Esophagus muscularis mucosa (tissue), 4 donors: ENCODE measurements at places on chromosomes 1 and 21.

DNA sequence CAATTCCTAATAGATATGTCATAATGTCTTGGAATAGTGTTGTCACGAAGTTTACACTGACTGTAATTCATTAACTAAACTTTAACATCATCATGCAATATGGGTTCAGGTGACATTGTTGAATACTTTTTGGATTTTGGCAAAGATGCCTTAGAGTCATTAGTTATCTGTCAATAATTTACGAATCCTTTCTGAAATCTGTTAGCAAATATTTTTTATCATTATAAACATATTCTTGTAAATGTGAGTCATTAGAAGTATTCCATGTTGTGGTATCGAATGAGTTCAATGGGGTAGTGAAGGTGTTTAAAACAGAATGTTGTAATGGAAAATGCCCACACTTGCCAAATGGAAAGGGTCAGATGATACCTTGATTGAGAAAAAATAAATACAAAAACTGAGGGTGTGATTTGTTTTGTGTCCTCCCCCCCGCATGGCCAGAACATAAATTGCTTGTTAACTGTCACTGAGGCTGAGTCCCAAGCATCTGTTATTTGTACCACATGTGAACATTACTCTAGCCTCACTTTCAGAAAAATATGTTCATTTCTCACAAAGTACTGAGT, 5.2 kb upstream of the NR5A2 start:
- H3K27ac ChIP-seq, result no peak overlapping the region
- H3K4me1 ChIP-seq, result no peaks in the 10 kb centered on the region
- H3K36me3 ChIP-seq, result no peaks in the 10 kb centered on the region
- no peak overlapping the region for H3K4me3 ChIP-seq
- peaks cover 46% of the 10 kb centered on the region for H3K27me3 ChIP-seq
- peak; percentile 14 for DNase-seq

DNA sequence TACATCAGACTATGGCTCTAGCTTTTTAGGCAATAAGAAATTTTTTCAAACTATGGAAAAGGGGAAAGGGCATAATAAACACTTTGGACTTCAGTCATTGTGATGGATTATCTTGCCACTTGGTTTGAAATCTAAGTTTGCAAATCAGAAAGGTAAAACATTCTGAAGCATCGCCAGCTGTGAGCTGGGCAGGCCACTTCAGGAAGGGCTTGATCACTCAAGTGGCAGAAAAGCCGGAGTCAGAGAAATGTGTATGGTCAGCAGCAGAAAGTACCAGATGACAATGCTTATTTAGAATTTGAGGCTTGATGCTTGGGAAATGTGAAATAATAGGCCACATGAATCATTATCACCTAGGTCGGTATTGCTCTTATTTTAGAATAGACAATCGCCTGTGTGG, 79.7 kb downstream of the ZNF648 start:
- no peak overlapping the region for H3K27ac ChIP-seq
- no peaks in the 10 kb centered on the region for H3K27me3 ChIP-seq
- DNase-seq, result no peak
- H3K4me3 ChIP-seq, result no peak overlapping the region
- no peaks in the 10 kb centered on the region for H3K36me3 ChIP-seq
- no peaks in the 10 kb centered on the region for H3K4me1 ChIP-seq

GRCh38 chr1:16612332-16613172, 812 bp downstream of the NBPF1 start:
- peak overlapping the region; percentile 62 for H3K4me3 ChIP-seq
- H3K27me3 ChIP-seq, result no peaks in the 10 kb centered on the region
- H3K36me3 ChIP-seq, result peaks cover 10% of the 10 kb centered on the region
- peak; percentile 99 for DNase-seq

DNA sequence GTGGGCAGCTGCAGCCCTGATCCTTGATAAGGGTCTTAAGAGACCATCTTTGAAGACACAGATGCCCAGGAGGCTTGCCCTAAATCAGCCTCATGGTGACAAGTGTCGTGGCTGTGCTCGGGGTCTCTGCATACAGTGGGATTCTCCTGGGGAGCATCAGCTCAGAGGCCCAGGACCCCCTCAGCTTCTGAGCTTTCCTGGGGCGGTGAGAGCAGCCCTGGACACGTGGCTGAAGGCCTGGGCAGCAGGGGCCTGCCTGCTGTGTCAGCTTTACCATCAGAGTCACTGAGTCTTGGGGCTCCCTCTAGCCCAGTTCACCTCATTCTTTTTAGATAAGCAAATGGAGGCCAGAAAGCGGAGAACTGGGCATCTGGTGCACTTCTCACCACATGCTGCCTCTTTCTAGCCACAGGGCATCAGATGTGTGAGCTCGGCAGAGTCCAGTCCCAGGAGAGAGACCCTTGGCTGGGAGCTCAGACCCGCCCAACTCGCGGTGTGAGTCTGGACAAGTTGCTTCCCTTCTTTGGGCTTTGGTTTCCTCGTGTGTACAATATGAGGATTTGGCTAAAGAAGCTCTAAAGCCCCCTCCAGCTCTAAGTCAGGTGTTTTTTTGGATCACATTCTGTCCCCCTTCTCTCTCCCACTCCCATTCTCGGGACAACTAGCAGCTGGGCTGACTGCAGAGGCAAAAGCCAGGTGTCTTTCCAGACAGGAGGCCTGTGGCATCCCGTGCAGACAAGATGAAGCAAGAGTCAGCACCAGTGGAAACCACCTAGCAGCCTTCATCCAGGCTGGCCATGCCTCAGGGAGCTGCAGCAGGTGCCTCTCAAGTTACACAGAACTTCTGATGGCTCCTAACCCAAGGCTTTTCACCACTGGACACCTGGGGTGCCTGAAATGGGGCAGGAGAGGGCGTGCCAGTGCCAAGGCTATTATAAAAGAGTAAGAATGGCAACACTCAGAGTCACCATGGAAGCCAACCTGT, 119.1 kb downstream of the KCNN3 start:
- DNase-seq, result no peak
- no peak overlapping the region for H3K4me3 ChIP-seq
- H3K27me3 ChIP-seq, result no peaks in the 10 kb centered on the region
- no peaks in the 10 kb centered on the region for H3K36me3 ChIP-seq

DNA sequence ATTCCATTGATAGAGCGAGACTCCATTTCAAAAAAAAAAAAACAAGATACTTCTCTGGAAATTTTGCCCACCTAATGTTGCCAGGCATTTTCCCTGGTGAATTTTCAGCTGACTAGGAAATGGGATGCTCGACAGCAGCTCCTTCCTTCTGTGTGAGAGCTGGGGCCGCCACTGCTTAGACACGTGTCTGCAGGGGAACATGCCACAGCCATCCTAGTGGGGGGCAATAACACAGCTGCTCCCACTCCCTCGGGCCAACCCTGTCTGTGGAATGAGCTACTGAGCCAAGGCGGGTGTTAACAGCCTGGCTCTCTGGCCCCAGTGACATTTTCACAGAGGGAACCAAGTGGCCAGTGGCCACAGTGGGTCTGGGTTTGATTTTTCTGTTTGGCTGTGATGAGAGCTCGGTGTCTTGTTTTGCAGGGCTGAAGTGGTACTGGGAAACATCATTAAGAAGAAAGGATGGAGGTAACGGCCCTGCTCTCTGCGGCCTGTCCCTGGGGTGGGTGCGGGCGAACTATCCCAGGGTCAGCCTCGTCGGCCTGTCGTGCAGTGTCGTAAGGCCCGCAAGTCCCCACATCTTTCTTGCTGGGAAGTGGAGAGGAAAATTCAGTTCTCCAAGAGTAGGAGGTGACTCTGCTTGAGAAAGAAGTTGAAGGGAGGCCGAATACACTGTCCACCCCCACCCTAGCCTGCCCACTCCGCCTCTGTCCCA, 39.2 kb downstream of the KCNAB2 start:
- H3K27ac ChIP-seq, result no peak overlapping the region
- no peaks in the 10 kb centered on the region for H3K27me3 ChIP-seq
- no peak overlapping the region for H3K4me3 ChIP-seq
- H3K36me3 ChIP-seq, result no peaks in the 10 kb centered on the region
- H3K4me1 ChIP-seq, result no peaks in the 10 kb centered on the region

- H3K27me3 ChIP-seq, result no peaks in the 10 kb centered on the region
- DNase-seq, result no peak
- no peak overlapping the region for H3K4me3 ChIP-seq
- H3K4me1 ChIP-seq, result peaks cover 21% of the 10 kb centered on the region
Observed at GRCh38 chr21:36915014-36915695, 51.3 kb downstream of the HLCS start.

GRCh38 chr1:18018366-18018765, 89.2 kb upstream of the IGSF21 start:
- no peaks in the 10 kb centered on the region for H3K27me3 ChIP-seq
- H3K36me3 ChIP-seq, result no peaks in the 10 kb centered on the region
- H3K27ac ChIP-seq, result no peak overlapping the region
- H3K4me1 ChIP-seq, result no peaks in the 10 kb centered on the region
- DNase-seq, result no peak

DNA sequence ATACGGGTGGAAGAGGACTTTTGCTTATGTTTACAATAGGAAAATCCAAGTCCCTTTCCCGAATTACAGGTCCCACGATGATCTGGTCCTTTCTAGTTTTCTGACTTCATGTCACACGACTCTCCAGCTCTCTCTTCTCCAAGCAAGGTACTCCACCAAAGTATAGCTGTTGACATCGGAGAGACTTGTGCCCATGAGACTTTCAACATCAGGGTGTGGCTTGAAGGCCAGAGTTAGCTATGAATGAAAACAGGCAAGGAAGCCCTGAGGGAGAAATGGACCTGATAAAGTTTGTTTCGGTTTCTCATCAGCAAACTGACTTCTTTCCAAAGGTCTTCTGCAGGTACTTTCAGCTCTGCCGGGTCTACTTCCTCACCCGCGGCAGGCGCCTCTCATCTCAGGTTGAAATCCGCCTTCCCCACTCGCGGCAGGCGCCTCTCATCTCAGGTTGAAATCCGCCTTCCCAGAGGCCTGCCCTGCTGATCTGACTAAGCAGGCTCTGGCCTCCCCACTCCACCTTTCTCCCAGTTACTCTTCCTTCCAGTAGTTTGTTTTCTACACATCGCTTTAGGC, 2.1 kb upstream of the PER3 start:
- peaks cover 38% of the 10 kb centered on the region for H3K4me1 ChIP-seq
- H3K4me3 ChIP-seq, result no peak overlapping the region
- H3K36me3 ChIP-seq, result peaks cover 35% of the 10 kb centered on the region
- H3K27me3 ChIP-seq, result no peaks in the 10 kb centered on the region
- no peak for DNase-seq
- peak overlapping the region; percentile 93 for H3K27ac ChIP-seq

DNA sequence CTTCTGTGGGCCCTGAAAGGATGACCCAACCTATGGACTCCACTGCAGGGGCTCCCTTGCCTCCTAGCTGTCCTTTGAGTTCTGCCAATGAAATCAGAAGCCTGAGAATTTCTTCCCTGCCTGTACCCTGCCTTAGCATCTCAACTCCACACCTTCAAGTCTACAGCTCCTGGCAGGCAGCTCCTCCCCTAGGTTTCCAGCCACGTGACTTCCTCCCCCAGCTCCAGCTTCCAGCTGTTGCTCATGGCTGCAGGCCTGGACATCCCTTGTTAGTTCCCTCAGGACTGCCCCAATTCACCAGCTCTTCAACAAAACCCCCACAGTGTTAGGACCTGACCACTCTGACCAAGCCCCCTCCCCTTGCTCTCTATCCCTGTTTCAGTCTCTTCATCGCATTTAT, 2.4 kb downstream of the RCAN1 start:
- no peaks in the 10 kb centered on the region for H3K27me3 ChIP-seq
- H3K4me1 ChIP-seq, result peaks cover 25% of the 10 kb centered on the region
- H3K27ac ChIP-seq, result no peak overlapping the region
- no peak overlapping the region for H3K4me3 ChIP-seq

DNA sequence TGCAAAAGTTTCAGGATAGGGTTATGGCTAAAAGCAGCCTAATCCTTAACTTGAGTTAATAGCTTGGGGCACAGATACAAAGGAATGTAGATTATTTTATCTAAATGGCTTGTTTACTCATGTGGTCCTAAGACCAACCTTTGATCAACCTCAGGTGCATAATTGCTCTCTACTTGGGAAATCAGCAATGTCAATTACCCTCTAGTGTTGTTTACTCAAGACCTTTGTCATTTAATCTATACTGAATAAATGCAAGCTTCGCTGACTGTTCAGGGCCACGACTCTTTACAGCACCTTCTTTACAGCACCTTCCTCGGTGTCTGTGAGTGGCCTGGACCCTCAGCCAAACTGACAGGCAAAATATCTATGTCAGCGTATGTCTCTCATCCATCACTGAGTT, 217.5 kb upstream of the MAP1LC3C start:
- no peaks in the 10 kb centered on the region for H3K36me3 ChIP-seq
- H3K27ac ChIP-seq, result no peak overlapping the region
- H3K4me3 ChIP-seq, result no peak overlapping the region

GRCh38 chr1:184409011-184409410, 22.2 kb downstream of the C1orf21 start:
- H3K27ac ChIP-seq, result no peak overlapping the region
- H3K4me3 ChIP-seq, result no peak overlapping the region
- H3K4me1 ChIP-seq, result peaks cover 32% of the 10 kb centered on the region

- no peak overlapping the region for H3K27ac ChIP-seq
- no peaks in the 10 kb centered on the region for H3K4me1 ChIP-seq
- DNase-seq, result no peak
- H3K4me3 ChIP-seq, result no peak overlapping the region
- H3K27me3 ChIP-seq, result no peaks in the 10 kb centered on the region
Observed at GRCh38 chr1:213327017-213327667, 276.1 kb downstream of the RPS6KC1 start.

DNA sequence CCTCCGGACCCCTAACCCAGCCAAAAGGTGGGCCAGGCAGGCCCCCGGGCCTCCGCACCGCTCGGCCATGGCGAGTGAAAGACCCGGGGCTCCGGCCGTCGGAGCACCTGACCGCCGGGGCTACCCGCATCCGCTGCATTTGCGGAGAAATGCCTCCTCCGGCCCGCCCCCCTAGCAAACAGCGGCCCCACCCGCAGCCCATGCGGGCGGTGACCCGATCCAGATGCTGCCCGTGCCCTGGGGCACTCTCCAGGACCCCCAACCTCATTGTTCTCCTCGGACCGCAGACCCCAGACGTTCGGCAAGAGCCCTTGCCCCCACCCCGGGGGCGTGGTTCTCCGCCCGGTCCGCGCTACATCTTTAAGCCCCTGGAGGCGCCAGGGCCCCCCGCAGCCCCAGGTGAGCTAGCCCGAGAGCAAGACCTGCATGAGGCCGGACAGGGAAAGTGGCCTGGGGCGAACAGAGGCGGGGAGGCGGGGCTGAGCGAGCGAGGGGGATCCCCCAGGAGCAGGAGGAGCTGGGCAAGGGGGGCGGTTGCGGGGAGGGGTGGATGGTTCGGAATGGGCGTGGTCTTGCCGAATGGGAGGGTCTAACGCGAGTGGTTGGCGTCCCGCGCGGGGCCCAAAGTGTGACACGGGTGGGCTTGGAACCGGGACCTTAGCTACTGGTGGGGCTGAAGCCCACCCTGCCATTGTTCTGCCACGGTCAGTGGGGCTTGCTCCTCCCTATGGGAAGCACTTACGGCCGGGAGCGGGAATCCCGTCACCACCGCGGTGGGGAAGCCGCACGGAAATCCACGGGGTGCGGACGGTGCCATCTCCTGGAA, 6.3 kb upstream of the CRYBG2 start:
- peaks cover 15% of the 10 kb centered on the region for H3K4me1 ChIP-seq
- no peaks in the 10 kb centered on the region for H3K36me3 ChIP-seq
- no peak overlapping the region for H3K27ac ChIP-seq
- no peak for DNase-seq
- peak overlapping the region; percentile 50 for H3K4me3 ChIP-seq
- H3K27me3 ChIP-seq, result peaks cover 27% of the 10 kb centered on the region
